Lung (tissue), 17 donors: ENCODE measurements at places on chromosomes 4 and X. TPM values are rescaled to one million over a fixed set of nuclear protein-coding genes. Genes with fewer than 3 reads are reported as not detected.

- no peaks in the 10 kb centered on the region for H3K4me1 ChIP-seq
- no peak overlapping the region for H3K27ac ChIP-seq
- no peak overlapping the region for H3K4me3 ChIP-seq
- H3K27me3 ChIP-seq: no peaks in the 10 kb centered on the region
- no peak for DNase-seq
- H3K36me3 ChIP-seq: no peaks in the 10 kb centered on the region
Observed at GRCh38 chr4:94181815-94182214, 25.9 kb upstream of the SMARCAD1 start.

Gene ETDA
- total RNA-seq: not detected

DNA sequence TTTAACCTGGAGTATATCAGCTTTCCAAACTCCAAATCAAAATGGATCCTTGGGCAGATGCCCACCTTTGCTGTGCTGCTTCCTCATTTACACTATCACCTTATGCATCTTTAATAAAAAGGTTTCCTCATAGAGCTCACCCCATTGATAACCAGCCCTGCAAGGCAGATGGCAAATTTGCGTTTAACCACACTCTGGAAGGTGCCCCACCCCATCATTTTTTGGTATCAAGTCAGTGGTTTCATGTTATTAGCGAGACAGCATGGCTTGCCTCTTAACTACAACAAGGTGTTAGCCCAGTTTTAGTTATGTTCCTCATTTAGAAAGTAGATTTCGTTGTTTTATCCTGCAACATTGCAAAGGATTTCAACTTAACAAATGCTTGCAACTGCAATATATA is 214.0 kb upstream of the WDFY3 start:
- H3K27me3 ChIP-seq: no peaks in the 10 kb centered on the region
- DNase-seq: no peak
- H3K4me1 ChIP-seq: no peaks in the 10 kb centered on the region
- no peak overlapping the region for H3K27ac ChIP-seq

GRCh38 chr4:30718641-30719453 is 1.3 kb upstream of the PCDH7 start:
- peaks cover 11% of the 10 kb centered on the region for H3K27me3 ChIP-seq
- peak overlapping the region; percentile 5 for H3K27ac ChIP-seq
- peak overlapping the region; percentile 0 for H3K4me3 ChIP-seq
- H3K36me3 ChIP-seq: no peaks in the 10 kb centered on the region
- no peaks in the 10 kb centered on the region for H3K4me1 ChIP-seq

GRCh38 chrX:145630806-145631435 is 186.7 kb upstream of the SLITRK2 start:
- no peak for DNase-seq
- H3K27ac ChIP-seq: no peak overlapping the region
- no peaks in the 10 kb centered on the region for H3K4me1 ChIP-seq

- DNase-seq: peak; percentile 69
- no peaks in the 10 kb centered on the region for H3K27me3 ChIP-seq
- no peaks in the 10 kb centered on the region for H3K36me3 ChIP-seq
- H3K4me3 ChIP-seq: no peak overlapping the region
- no peaks in the 10 kb centered on the region for H3K4me1 ChIP-seq
Observed at GRCh38 chr4:48315728-48316630, 25.4 kb upstream of the SLAIN2 start.

- DNase-seq: peak; percentile 66
- no peak overlapping the region for H3K27ac ChIP-seq
- H3K4me3 ChIP-seq: no peak overlapping the region
Observed at GRCh38 chr4:21790438-21791029, 158.0 kb downstream of the KCNIP4 start.

Gene PDLIM3
- 42.0 TPM for total RNA-seq

DNA sequence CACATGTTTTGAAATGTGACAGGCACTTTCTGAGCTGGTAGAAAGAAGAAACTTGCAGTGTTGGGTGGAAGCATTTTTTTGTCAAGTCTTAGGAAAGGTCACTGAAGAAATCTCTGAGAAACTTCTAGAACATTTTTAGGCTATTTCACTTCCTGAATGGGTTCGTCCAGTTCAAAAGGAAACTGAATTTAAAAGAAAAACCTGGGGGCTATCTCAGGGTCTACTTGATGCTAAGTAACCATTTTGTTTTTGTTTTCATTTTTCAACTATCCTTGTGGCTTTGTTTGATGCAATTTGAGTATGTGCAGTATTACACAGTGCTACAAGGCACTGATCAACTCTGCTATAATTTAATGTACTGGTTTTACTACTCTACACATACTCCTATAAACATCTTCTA is 34.0 kb upstream of the AMOT start:
- DNase-seq: no peak
- no peaks in the 10 kb centered on the region for H3K36me3 ChIP-seq
- no peak overlapping the region for H3K27ac ChIP-seq
- H3K4me1 ChIP-seq: no peaks in the 10 kb centered on the region

Gene SYTL4
- 11.7 TPM for total RNA-seq
